ENCODE measurements at places on chromosomes 4 and X.

DNA sequence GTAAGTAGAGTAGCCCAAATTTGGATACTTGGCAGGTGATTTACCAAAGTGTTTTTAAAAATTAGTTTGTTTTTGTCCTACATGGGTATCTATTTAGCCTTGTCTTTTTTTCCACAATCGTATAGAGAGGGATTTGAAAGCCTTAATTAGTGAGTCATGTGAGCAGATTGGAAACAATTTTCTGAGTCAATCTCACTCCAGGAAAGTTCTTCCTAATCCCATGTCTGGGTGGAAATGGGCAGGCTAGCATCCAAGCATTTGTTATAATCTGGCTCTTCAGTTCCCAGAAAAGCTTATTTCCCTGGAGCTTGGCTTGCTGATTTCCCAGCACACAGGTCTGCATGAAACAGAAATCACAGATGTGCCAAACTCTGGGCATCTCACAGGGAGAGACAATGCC, 426.9 kb upstream of the BOD1L1 start:
- ATAC-seq, result no peak

DNA sequence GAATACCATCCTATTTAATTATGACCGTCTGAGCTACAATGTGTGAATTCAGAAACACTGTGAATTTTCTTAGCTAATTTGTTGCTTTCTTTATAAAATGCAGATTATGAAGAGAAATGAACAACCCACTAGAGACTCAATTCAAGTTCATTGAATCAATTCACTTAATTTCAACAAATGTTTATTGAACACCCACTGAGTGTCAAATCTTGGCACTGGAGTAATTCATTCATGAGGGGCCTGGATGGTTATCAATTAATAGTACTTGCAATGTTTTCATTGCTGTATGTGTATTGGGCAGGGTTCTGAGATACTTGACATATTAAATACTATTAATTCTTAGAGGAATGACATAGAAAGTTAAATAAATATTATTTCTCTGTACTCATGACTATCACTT, 789.4 kb downstream of the STPG2 start:
- ATAC-seq, result no peak

- no peak for ATAC-seq
These were observed 47.8 kb downstream of the ACOX3 start for GRCh38 chr4:8392591-8393190.

DNA sequence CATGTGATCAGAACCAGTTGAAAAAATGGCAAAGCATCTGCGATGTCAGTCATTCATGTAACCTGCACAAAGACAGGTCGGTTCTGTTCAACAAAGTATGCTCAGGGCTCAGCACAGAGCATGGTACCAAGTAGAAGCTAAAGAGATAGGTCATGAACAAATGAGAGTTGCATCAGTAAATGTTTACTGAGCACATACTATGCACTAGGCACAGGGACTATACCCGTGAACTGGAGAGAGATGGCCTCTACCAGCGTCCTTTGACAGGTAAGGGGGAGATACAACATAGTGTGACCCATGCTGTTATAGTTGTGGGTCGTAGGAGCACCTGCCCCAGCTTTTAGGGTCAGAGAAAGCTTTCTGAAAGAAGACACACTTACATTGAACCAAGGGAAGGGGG, 46.7 kb downstream of the PHKA2 start:
- ATAC-seq, result no peak

GRCh38 chrX:133660281-133660680, 245.0 kb upstream of the GPC4 start:
- ATAC-seq, result no peak

DNA sequence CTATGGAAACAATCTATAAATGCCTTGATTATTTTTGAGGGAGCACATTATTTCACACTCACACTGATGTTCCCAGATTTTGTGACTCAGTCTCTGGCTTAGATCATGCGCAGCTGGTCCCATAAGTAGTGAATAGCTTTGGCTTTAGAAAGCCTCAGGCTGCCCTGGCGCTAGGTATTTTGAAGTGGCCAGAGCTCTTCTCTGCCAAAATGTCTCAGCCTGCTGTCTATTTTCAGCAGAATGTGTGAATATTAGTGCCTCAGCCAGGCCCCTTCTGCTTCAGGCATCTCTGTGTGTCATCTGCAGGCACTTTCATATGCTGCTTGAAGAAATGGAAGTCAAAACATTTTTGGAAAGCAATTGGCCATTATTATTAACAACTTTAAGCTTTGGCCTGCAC, 931.0 kb upstream of the INTU start:
- ATAC-seq, result no peak

DNA sequence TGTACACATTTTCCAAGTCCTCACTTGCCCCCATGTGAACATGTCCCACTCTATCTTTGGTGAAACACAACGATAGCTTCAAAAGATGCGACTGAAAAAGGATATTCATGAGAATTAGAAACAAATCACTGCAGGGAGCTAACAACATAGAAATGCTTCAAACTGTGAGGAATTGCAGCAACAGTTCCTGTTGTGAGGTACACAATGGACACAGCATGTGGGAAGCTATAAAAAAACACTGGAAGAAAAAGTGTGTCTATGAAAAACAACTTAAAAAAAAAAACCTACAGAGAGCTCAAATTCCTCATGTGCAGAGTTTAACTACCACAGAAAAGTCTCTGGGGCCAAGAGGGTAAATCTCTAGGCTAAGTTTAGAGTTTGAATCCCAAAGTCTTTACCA, 51.6 kb upstream of the BLTP1 start:
- ATAC-seq, result no peak

DNA sequence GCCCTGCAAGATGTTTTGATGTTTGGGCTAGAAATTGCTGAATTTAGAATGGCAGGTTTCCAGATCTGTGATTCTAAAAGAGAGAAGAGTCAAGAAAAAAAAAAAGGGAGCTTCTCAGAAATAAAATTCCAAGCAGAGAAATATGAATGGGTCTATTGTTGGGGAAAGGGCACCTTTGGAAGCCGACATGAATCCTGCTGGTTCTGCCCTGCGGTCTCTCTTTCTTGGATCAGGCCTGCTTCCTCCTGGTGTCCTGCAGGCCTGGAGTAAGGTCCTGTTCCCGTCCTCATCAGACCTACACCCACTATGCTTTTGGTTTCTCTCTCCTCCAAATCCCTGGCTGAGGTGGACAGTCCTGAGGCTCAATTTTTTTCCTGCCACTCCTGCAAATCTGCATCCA, 109.8 kb upstream of the TRIM2 start:
- no peak for ATAC-seq

DNA sequence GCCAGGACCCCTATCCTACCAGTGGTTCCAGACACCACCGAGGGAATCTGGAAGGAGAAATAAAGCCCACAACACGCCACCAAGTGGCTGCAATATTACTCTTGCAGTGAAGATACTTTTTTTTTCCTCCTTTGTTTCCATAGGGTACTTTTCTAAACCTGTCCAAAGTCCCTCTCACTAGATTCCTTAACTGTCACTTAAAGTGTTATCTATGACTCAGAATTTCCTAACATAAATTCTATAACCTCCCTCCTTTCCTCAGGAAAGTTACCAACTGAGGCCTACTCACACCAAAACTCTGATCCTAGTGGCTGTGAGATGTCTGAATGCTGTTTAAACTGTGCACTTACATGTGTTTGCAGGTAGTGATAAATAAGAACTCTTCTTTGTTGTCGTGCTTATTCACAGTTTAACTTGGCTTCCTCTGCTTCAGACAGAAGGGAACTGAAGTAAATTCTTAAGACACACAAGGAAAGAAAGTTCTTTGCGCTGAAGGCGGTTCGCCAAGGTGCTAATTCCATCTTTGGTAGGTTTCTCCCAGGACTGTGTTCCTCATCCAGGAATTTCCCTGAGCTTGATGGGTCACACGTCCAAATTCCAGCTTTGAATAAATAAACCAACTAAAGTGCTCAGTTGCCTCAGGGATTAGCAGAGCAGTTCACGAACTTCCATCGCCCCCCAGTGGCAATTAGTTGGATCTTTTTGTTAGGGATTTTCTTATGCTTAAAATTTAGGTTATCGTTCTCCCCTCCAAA, 10.7 kb upstream of the HCCS start:
- ATAC-seq, result no peak

DNA sequence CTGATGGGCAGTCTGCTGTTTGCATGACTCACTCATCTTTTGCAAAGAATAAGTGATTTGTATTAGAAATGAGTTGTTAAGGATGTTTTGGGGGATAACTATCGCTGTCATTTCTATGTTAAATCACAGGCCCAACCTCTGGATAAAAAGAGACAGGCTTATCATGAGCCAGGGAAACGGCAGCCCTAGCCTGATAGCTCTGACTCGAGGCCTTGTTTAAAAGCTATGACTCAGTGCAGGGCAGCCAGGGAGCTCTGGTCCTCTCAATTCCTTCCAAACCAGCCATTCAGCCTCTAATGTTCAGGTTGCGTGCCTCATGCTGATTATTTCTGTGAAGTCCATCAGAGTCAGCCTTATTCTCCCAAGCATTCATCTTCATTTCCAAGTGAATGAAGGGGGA, 305.9 kb upstream of the HAND2 start:
- ATAC-seq, result no peak

- no peak for ATAC-seq
These were observed 14.4 kb downstream of the MECP2 start for GRCh38 chrX:154083126-154083517.

DNA sequence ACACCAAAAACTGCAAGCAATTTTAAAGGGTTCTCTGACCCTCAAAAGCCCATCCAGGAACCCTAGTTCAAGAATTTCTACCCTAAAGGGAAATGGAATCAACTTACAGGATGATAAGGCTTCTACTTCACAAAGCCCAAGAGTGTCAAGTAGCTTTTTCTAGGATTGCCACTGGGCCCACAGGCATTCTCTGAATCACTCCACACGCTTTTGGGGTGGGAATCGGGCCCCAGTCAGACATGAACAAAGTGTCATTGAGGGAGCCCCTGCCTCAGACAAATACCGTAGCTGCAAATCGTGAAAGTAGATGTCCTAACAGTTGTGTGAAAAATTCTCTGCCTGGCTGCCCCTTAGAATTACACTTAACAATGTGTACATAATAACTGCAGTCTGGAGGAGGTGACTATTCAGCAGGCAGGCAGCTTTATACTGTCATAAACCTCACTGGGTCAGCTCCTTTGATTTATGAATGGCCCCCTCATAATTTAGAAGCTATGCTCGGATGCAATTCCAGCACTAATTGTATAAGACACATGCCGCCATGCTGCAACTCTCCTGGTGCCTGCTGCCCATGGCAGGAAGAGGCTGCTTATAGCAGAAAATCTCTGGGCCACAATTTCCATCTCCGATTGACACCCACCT, 36.7 kb downstream of the CHRDL1 start:
- ATAC-seq, result no peak

- ATAC-seq, result no peak
These were observed 482.3 kb downstream of the TRAM1L1 start for GRCh38 chr4:116603096-116603495.

DNA sequence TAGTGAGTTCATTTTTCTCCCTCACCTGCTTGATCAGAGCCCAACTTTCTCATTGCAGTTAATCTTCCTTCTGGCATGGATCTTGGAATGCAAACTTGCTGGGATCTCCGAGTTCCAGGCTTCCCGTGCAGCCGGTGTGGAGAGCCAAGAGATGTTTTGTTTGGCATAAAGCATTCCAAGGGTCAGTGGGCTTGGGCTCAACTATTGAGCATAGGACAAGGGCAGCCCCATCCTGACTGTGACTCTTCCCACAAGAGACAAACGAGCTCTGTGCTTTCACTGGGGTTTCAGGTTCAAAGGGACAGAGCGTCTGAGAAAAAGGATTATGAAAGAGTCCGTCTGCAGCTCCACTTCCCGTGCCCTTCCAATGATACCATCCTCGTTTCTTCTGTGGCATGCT, 10.5 kb downstream of the TLR7 start:
- no peak for ATAC-seq

DNA sequence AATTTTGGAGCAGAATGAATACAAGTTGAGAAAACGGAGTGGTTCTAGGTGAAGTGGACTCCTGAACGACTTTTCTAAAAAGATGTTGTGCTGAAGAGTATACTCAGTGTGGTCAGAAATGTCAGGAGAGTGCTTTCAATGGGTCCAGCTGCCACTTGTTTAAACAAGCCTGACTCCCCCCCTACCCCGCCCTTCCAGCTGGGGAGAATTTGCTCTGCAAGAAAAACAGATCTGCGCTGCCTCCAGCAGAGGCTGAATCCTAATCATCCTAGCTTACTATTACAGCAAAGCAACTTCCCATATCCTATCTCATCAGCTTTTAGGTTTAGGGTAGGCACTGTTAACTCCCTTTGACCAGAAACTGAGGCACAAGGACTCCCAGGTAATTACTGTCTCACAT, 1.9 kb downstream of the MAP3K15 start:
- ATAC-seq, result no peak

DNA sequence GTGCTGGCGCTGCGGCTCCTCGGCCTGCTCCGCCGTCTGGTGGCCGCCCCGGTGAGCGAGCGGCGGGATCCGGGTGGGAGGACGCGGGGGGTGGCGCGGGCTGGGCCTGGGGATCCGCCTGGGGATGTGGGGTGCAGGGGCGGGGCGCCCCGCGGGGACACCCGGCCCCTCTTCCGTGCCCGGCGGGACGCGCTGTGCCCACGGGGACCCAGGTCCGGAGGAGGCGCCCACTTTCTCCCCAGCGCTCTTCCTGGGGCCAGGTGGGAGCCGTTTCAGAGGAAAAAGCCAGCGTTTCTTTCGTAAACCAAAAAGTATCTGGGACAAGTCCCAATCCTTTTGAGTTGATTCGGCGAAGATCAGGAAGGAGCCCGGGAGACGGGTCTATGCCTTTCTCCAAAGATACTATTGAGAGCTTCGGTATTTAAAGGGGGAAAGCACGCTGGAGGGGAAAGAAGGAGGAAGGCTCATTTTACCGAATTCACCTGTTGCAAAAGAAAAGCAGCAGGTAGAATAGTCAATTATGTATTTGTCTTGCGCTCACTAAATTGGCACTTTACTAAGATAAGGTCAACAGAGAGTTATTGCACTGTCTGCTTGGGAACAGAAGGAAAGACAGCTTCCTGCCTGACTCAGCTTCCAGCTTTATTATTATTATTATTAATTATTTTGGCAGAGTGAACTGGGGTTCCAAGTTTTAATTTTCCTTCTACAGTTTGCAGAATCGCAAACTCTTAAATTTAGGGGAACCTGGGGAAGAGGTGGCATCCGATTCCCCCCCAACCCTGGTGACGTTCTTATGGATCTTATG, 81.5 kb upstream of the CD99 start:
- ATAC-seq, result no peak

DNA sequence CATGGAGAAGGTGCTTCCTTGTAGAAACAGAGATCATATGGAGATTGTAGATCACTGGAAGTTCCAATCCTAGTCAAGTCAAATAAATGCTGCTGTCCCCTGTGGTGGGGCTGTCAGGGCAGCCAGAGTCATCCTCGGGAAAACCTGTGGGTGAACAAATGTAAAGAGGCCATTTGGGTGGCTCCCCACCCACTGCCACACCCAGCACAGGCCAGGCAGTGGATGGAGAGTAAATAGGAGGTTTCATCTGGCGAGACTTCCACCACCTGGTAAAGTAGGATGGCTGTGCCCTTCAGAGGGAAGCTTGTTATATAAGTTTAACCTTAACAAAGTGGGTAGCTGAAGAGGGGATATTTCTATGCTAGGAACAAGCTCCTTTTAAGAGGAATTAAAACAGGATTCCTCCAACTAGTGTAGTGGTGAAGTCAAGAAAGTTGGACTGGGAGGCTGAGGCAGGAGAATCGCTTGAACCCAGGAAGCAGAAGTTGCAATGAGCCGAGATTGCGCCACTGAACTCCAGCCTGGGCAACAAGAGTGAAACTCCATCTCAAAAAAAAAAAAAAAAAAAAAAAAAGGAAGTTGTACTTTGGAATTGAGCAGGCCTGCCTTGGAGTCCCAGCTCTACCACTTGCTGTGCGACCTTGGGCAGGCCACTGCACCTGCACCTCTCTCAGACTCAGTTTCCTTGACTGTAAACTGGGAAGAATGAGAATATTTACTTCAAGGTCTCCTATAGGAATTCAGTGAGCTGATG, 273.7 kb downstream of the PTTG2 start:
- ATAC-seq, result no peak
